Substantia nigra (tissue), 51 donors: ENCODE measurements at places on chromosomes 5 and 9.

DNA sequence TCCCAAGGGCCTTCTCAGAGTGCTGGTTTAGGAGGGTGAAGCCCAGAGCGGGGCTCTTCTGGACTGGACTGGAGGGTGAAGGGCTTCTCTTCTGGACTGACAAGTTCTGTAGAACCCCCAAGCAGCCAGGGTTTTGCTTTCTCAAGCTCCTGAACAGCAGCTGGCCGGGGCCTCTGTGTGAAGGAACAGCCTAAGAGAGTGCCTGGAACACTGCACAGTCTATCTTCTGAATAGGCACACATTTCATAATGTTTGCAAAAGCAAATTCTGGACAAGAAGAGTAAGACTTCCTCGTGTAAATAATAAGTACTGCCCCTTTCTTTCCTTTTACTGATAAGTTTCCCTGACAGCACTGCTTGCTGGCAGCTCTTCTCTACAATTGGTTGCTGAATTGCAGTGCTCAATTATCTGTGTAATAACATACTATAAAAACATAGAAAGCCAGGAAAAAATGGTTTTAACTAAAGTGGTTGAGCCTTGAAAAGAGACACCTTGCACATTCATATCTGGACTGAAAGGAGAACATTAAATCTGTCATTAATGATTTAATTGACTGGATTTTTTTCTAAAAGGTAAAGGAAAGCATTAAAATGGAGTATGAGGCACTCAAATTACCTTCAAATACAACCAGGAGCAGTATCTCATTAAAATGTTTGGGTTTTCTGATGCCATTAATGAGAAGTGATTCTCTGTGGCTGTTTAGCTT is 20.5 kb downstream of the MAST4 start:
- DNase-seq: no peak

- no peak for DNase-seq
Measured at GRCh38 chr9:88781628-88782391, 209.5 kb upstream of the S1PR3 start.

DNA sequence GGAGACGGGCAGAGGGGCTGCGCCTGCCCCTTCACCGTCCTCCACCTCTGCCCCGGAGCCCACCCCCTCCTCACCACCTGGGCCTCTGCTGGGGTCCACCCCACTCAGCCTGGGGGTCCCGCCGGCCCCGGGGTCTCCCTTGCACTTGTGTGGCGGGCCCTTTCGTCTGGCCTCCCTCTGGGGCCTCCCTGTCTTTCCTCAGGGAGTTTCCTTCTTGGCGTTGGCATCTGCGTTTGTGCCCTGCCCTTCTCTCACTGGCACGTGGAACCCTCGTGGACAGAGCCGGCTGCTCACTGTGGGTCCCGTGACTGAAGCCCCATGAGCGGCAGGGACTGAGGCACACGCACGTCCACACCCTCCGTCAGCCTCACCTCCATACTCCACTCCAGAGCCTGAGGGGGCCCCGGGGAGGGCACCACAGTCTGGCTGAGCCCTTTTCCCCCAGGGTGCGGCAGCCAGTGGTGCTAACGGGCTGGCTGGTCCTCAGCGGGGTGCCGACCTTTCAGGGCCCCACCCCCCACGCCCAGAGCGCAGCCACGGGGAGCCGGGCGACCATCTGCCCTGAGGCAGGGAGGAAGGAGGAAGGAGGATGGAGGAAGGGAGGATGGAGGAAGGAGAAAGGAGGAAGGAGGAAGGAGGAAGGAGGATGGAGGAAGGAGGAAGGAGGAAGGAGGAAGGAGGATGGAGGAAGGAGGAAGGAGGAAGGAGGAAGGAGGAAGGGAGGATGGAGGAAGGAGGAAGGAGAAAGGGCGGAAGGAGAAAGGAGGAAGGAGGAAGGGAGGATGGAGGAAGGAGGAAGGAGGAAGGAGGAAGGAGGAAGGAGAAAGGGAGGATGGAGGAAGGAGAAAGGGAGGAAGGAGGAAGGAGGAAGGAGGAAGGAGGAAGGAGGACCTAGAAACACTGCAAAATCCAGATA is 53.0 kb upstream of the NRARP start:
- no peak for DNase-seq

GRCh38 chr9:116842658-116843057 is 155.6 kb downstream of the TRIM32 start:
- DNase-seq: no peak

DNA sequence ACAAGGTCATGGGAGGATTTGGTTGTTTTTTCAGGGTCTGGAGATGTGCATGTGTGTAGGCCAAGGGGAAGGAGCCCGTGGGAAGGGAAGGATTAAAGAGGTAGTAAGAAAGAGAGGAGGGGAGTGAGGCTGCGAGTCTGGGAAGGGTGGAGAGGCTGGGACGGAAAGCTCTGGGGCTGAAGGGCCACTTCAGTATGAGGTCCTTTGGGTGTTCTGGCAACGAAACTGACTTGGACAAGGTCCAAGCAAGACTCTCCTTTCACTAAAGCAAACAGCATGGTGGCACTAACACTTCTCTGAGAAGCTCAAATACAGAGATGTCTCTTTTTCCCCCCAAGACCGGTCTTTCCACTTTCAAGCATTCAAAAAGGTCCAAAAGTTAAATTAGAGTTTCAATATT is 394.5 kb downstream of the ARHGEF28 start:
- no peak for DNase-seq

GRCh38 chr9:86246752-86247161 is 12.7 kb downstream of the C9orf153 start:
- no peak for DNase-seq

DNA sequence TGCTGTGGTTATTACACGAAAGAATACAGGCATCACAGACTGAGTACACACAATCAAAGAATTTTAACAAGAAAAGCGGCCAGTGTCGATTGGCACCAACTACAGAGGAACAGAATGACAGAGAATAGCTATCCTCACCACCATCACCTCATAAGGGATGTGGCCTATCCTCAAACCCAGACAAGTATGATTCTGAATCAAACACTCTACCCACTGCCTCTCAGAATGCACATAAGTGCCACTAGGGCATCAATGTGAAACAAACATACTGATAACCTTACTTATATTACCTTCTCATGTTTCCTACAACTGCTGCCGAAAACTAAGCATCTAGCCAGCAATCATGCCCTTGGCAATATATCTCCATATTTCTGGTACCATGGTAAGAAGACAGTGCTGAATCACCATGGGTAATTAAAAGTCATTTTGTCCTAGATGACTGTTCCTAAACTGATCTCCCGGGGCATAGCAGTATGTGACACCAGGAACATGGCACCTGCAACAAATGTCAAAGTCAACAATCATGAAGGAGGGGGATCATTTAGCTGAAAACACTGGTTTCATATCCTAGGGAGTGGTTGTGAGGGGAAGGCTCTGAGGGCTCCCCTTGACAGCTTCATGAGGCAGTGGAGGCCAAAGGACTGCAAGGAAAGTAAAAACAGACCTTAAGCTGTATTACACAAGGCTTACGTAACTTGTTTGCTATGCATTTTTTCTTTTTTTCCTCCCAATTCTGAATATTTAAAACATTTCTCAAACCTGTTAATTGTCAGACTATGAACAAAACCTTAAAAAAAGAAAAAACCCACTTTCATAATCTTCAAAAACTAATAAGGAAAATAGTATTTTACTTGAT is 88.3 kb downstream of the LHFPL2 start:
- DNase-seq: no peak

- DNase-seq: no peak
Measured at GRCh38 chr9:122179054-122179689, 19.5 kb downstream of the MORN5 start.

DNA sequence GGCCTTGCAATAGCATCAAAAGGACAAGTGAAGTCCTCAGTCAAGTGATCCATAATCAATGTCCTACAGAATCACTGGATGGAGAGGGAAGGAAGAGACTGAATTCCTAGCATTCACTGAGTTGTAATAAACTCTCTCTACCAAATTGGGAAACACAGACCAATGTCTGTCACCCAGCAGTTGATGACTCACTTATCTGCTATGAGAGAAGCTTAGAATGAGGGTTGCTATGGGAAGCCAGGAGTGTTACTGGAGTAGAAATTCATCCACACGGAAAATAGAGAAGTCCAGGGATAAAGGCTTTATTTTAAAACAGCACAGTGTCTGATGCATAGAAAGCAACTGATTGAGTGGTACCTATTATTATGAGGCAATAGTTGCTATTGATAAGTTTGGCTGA is 407.4 kb downstream of the BRINP1 start:
- DNase-seq: no peak

GRCh38 chr9:106862110-106862820 is 701 bp upstream of the ZNF462 start:
- no peak for DNase-seq

- DNase-seq: no peak
Measured at GRCh38 chr5:157155297-157155696, 10.8 kb downstream of the GARIN3 start.

DNA sequence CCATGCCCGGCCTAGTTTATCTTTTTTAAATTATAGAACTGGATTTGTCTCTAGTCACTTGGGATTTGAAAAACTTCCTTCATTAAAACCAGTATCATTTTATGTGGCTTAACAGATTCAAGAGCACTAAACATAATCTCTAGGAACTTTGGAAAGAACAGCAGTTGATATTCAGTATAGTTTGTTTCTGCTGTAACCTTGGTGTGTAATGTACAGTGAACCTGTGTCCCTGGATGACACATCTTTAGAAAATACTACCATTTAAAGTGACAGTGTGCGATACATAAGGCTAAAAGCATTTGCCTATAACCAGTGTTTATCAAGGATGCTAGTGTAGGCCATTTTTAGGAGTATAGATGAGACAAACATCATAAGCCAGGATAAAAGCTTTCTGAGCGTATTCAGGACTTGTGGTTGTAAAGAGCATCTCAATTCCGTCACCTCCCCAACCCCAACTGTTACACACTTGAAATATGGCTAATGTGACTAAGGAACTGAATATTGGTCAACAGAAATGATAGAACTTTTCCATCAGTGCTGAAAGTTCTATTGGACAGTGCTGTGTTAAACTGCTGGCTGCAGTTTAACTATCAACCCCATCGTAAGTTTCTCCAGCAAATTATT is 4.4 kb downstream of the SNX18 start:
- DNase-seq: no peak

DNA sequence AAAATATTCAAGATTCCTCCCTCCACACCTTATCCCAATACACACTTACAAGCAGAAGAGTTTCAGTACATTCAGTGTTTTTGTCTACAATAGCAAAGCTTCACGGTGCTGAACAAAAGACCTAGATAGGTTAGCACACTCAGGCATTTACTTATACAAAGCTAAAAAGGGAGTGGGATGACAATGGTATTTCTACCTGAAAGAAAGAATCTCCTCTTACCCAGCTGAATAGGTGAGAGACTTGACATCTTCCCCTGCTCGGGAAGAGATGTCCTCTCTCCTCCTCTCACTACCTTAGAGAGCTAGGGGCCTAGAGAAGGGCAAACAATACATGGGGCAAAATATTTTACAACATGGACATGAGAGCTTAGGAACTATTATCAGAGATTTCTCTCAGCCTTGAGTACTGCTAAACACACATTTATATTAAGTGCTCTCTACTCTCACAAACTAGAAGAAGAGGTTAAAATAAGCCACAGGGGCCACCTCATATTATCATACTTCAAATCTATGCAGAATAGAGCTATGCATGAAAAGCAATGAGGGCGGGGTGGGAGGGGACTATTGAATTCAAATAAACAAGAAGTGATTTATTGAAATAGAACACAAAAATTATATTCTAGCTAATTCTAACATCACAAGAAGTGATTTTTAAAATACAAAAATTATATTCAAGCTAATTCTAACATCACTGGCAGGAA is 38.6 kb upstream of the RNF38 start:
- DNase-seq: no peak

DNA sequence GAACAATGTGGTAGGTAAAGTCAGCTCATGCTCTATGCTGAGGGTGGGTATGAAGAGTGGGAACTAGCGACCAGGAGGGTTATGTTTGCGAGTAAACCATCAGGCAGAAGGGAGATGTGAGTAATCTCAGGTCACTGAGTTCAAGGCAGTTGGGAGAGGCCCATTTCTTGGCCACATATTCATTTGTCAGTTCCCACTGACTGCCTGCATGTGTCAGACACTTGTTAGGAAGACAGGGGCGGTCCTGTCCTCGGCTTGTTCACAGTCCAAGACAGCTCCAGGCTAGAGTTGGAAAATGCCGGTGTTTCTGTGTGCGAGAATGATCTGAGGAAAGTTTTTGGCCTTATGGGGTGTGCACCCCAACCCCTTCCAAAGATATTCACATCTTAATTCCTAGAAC is 48.6 kb upstream of the GDNF start:
- no peak for DNase-seq
